Stimulated activated CD4-positive, alpha-beta T cell treated with anti-CD3 and anti-CD28 coated beads, TNF-alpha, amount 100 ng/mL, for 48 hours (primary cell): ENCODE measurements at places on chromosomes 12 and 14.
A peak's percentile ranks its signal among the peaks of the same experiment; 100 is the strongest.

- DNase-seq: no peak
These were observed 106.1 kb downstream of the PDE3A start for GRCh38 chr12:20474443-20474842.

DNA sequence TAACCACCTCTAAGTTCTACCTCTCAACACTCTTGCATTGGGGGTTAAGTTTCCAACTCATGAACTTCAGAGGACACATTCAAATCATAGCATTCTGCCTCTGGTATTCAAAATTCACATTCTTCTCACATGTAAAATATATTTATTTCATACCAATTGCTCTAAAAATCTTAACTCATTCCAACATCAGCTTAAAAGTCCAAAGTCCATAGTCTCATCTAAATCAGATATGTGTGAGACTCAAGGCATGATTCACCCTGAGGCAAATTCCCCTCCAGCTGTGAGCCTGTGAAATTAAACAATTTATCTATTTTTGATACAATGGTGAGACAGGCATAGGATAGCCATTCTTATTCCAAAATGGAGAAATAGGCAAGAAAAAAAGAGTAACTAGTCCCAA lies 214.0 kb downstream of the RGS6 start:
- DNase-seq: no peak

GRCh38 chr12:43676183-43676813 lies 82.3 kb downstream of the PUS7L start:
- peak; percentile 19 for DNase-seq

DNA sequence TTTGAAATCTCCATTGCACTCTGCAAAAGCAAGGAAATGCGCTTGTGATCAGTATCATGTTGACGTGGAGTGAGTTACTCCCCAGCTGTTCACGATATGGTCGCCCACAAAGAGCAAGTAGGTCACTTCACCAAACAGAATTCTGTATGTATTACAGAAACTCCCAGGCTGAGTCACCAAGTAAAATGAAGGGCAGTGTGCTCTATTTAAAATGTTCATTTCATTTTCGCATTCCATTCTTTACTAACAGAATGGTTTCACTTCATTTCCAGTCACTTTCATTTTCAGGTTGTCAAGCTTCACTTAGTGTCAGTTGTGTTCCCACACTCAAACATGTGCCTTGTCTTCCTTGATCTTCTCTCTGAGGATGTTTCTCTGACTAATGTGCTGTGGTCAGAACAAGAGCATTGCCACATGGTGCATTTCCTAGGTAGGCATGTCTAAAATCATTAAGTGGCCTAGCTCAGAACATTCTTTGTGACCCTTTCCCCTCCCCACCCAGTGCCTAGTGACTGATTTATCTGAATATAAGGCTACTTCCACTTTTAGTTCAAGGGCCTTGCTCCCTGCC lies 391.2 kb downstream of the RAD51B start:
- DNase-seq: peak; percentile 28

DNA sequence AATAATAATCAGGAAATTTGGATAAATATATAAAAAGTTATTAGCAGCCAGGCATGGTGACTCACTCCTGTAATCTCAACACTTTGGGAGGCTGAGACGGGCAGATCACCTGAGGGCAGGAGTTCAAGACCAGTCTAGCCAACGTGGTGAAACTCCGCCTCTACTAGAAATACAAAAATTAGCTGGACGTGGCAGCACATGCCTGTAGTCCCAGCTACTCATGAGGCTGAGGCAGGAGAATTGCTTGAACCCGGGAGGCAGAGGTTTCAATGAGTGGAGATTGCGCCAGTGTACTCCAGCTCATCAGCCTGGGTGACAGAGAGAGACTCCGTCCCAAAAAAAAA lies 64.5 kb downstream of the SYT1 start:
- no peak for DNase-seq
